Panc1 (cell line): ENCODE measurements at places on chromosomes 3 and 15.

GRCh38 chr15:36232491-36232890, 346.9 kb upstream of the CDIN1 start:
- no peak for DNase-seq

DNA sequence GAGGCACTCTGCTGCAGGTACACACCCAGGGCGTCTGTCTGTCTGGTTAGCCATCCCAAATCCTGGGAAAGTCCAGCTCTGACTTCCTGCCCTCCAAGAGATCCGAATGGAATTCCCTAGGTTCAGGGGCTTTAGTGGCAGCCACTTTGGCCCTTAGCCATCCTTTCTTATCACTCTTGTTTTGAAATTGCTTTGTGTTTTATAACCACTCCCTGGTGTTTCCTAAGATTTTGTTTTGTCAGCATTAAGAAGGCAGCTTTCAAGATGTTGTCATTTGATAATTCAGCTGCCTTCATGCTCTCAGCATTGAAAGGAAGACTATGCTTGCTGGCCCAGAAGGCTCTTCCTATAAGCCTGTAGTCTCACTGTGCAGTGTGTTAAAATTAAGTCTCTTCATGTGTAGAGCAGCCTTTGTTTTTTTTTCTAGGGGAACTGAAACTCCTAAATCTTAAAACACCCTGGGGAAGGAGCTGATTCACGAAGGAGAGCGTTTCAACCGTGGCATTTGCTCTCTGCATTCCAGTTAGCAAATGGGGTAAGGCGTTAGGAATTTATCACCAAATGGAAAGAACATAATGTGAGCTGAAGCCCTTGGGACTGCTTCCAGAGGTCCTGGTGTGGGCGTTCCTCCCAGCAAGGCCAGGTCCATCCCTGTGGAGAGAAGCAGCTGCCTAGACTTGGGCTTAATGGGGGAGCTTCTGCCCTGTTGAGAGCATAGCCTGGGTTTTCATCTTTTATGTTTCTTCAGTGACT, 14.2 kb upstream of the CLEC3B start:
- no peak for DNase-seq

GRCh38 chr3:53817809-53818208, 28.4 kb downstream of the CHDH start:
- DNase-seq, result no peak

- DNase-seq, result no peak
These were observed 1271.7 kb upstream of the GBE1 start for GRCh38 chr3:83033133-83033532.

DNA sequence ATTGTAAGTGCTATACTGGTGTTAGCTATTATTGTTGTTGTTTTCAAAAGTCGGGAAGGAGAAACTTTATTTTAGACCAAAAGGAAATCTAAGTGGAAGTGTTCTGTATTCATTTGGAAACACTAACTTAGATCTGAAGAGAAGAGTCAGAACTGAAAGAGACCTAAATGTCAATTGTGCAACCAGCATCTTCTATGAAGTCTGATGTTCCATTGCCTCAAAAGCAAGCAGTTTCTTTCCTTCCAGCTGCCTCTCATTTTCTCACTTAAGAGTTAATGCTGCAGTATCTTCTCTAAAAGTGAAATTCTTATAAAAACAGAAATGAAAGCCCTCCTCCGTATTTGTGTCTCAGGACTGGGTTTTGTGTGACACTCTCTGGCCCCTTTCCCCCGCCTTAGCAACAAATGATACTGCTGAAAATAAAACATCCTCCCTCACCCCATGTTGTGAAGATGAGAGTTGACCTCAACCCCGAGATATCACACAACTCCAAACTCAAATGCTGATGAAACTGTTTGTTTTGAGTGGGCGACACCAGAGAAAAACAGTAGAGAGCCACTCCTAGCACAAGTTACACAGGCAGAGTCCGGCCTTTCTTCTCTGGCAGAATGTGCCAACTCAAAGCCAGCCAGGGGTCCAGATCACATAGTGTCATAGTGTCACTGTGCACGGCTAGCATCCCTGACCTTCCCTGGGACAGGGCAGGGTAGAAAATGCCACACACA, 48.9 kb downstream of the GLDN start:
- DNase-seq, result no peak

DNA sequence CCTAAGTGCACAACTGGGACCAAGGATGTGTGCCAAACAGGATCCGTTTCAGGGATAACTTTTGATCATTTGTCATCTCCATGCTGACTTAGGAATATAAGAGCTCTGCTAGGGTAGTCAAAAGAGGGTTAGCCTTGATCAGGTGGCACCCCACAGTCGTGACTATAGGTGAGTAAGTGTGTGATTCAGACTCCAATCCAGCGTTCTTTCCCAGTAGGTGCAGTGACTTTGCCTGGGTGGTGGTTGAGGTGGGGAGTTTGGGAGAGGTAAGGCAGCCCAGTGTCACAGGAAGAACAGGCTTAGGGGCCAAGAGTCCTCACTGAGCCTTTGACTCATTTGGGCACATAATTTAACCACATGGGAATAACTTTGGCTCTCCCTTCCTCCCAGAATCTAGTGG, 51.0 kb downstream of the CHDH start:
- no peak for DNase-seq

GRCh38 chr15:59918994-59919951, 84.8 kb upstream of the FOXB1 start:
- DNase-seq, result peak; percentile 54

GRCh38 chr15:76930831-76931396, 635 bp upstream of the RCN2 start:
- DNase-seq, result no peak

DNA sequence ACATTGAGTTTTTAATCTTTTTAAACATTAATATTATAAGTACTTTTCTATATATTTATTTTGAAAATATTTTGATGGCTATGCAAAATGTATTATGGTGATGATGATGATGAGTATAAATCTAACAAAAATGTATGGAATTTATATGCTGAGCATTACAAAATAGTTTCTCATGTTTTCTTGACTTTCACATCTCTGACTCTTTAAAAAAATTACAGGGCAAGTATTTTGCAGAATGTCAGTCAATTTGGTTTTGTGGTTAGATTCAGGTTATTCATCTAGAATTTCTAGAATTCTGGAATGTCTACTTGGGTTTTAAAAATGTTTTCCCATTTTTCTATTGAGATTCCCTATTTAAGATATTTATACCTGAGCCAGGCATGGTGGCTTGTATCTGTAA, 41.7 kb upstream of the ANP32A start:
- DNase-seq, result no peak

- DNase-seq, result no peak
These were observed 272.0 kb downstream of the KLF13 start for GRCh38 chr15:31598620-31599019.

DNA sequence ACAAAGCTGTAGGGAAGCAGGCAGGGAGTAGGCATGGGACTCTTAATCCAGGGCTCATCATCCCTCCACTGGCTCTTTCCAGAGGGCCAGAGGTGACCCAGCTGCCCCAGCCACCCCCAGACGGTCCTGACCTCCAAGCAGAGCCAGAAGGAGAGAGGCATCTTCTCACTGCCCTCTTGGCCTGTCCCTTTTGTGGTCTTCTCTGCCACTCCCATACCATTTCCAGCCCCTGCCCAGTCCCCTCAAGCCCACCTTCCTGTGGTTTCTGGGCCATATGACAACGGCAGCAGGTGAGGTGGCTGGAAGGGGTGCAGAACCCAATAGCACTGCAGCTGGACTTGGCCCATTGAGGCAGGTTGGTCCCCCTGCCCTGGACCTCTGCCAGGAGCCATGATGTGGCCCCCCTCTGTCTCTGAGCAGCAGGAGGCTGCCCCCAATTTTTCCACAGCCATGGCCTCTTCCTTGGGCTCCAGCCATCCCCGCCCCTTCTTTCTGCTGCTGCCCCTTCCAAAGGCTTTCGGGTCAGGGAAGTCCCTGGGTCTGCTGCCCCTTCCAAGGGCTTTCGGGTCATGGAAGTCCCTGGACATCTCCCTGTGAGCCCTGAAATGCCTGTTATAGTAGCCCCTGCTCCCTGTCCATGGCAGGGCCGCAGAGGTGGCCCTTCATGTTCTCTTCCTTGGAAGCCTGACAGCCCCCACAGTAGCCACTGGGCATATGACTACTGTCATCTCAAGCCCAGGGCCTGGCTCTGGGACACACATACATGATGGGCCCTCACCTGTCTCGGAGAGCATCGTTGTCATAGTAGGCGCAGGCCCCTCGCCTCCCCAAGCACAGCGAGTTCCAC, 39.5 kb upstream of the RAB6B start:
- no peak for DNase-seq

GRCh38 chr3:22685597-22685996, 517.5 kb upstream of the UBE2E2 start:
- DNase-seq, result no peak

DNA sequence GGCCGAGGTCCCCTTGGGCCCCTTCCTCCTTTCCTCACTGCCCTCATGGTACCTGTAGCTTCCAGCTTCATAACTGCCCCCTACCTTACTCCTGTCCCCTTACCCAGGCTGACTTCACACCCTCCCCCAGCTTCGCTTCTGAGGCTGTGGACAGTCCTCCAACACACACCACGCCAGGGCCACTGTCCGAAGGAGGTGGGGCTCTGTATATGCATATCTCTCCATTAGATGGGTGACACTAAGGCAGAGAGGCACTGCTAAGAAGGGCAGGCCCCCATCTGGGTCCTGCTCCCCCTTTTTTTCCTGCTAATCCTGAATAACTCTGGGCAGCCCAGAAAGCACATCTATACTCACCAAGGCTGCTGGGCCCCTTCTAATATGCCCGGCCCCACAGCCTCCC, 1.0 kb upstream of the COL7A1 start:
- DNase-seq, result no peak

GRCh38 chr3:62732183-62732904, 142.9 kb downstream of the CADPS start:
- DNase-seq, result no peak

DNA sequence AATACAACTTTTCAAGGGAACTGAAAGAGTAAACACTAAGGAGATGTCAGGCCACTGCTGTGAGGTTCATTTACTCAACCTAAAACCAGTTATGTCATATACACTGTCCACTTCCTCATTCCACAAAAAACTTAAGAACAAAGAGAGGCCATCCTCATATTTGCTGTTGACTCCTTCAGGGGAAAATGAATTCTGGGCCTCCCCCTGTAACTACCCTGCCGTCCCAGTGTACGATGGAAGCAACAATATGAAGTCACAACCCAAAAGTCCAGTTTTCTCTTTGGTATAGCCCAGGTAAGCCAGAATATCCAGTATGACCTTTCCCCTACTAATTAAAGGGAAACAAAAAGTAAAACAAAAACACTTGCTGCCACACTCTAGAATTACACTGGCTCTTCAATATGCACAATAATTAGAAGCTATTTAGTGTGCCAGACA, 16.2 kb downstream of the CEP152 start:
- DNase-seq, result no peak

GRCh38 chr15:64152507-64153387, 1.2 kb downstream of the SNX22 start:
- DNase-seq, result no peak

DNA sequence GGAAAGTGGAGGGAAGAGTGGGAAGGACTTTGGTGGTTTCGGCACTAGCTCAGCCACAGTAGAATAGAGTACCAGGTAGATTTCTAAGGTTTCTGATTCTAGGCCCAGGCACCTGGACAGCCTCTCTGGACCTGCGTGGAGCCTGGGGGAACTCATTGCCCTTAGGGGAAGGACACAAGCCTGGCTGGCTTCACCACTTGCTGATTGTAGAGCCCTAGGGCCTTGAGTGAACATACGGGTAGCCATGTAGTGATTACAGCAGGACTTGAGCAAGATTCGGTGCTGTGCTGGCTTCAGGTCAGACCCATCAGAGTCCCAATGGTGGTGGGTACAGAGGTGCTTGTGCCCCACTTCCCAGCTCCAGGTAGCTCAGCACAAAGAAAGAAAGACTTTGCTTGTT, 47.0 kb downstream of the FAM81A start:
- DNase-seq, result no peak

GRCh38 chr3:183490653-183491052, 62.2 kb upstream of the MCF2L2 start:
- no peak for DNase-seq

DNA sequence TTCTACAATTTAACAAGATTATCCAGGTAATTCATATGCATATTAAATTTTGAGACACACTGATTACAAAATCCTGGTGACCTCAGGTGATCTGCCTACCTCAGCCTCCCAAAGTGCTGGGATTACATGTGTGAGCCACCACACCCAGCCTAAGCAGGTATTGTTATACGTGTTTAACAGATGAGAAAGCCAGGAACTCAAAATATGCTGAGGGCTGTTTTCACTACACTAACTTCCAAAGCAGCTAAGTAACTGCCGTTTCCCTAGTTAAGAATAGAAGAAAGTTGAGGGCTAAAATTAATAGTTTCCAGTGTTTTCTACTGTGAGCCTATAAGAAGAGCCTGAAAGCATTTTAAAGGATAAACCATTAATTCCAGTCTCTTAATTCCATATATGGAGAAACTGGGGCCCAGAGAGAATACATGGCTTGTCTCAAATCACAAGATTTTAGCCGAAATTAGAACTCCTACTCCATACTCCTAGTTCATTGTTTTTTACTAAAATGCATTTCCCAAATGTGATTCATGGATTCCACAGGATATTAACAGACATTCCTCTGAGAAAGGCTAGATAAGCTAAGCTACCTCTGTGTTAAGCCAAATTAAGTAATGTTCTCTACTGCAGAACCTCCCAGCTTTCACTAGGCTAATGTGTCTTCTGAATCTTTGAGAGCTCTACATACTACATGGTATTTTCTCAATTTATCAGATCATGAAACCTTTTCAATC, 17.0 kb upstream of the AVEN start:
- no peak for DNase-seq

DNA sequence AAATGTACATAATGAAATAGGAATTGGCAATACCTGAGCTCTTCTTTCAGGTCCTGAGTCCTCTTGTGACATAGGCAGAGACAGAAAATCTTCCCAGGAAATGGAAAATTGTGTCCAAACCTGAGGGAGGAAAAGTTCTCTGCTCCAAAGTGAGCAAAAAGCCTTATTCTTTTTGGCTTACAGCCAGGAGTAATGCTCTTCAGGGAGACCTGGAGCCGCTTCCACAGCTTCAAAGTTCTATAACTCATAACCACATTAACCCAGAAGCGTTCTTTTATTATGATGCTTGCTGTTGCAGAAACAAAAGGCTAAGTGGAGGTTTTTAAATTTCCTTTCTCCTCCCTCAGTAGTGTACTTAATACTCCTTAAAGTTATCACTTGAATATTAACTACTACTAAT, 633 bp downstream of the IGSF10 start:
- DNase-seq, result no peak
